ENCODE measurements at places on chromosomes 11 and 22.
A peak's percentile ranks its signal among the peaks of the same experiment; 100 is the strongest.

- DNase-seq, result peak; percentile 76
Measured at GRCh38 chr11:132632641-132633124, 899.6 kb downstream of the OPCML start.

DNA sequence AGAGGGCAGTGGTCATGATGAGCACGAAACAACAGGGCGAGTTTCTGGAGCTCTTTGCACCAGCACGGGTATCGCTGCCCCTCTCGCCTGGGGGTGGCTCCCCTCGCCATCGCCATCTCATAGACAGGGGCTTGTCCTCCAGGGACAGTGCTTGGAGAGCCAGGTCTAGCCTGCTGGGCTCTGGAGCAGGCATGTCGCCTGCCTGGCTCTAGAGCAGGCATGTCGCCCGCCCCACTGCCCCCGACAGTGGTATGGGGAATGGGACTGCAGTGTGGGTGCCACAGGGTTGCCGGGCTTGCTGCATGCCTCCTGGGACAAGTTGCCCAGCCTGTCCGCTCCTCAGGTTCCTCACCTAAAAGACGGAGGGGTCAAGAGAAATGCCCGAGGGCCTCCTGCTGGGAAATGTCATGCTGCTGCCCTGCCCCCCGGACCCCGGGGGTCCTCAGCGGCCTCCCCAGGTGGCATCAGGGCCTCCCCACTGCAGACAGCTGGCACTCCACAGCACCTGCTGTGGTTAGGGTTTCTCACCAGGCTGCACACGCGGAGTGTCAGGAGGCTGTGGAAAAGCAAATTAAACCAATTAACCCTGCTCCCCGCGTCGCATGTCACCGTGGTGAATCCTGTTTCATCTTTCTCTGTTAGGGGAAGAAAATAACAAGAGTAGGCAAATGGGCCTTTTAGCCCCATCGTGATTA lies 403.0 kb downstream of the TBC1D22A start:
- no peak for DNase-seq

- peak; percentile 55 for DNase-seq
Measured at GRCh38 chr22:17159504-17159951, 451 bp upstream of the HDHD5 start.

GRCh38 chr11:112364962-112365481 lies 104.4 kb upstream of the PLET1 start:
- DNase-seq, result peak; percentile 82

- no peak for DNase-seq
Measured at GRCh38 chr11:104060004-104060794, 23.8 kb downstream of the DDI1 start.

GRCh38 chr11:122746611-122747244 lies 91.2 kb downstream of the UBASH3B start:
- DNase-seq, result no peak

DNA sequence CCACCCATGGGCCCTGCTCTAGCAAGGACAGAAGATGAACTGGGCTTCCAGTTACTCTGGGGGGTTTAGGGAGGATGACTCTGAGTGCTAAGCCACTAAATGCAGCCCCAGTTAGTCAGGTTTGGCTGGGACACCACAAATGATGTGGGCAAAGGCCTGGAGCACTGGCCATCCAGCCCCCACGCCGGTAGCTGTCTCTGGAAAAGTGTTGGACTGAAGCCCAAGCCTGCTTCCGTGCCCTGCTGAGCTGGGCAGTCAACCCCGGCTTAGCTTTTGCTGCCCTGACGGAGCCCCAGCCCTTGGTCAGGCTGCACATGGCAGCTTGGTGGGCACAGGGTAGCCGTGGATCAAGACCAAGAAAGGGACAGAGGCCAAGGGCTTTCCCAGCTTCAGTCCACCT lies 5.7 kb upstream of the GSTP1 start:
- no peak for DNase-seq
